ENCODE measurements at places on chromosomes 3 and 15.

- DNase-seq: no peak
Measured at GRCh38 chr3:48927928-48928327, 9.3 kb downstream of the ARIH2 start.

GRCh38 chr15:41955807-41956525, 16.4 kb downstream of the EHD4 start:
- no peak for DNase-seq

DNA sequence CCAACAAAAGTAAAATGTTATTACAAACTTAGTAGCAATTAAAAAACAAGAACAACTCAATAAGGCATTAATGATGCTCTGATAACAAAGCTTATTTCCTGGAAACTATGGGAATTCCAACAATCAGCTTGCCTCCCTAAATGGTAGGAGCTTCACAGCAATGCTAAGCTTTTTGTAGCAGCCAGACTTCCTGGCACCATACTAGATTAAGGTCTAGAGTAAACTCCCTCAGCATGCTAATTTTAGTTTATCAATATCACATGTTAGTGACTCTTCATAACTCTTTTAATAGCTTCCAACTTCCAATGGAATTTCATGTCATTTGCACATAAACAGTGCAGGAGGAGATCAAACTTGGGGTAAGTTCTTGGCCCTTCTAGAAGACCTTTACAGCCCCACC, 782.0 kb downstream of the MCTP2 start:
- no peak for DNase-seq

- no peak for DNase-seq
Measured at GRCh38 chr3:105284876-105285275, 81.8 kb upstream of the ALCAM start.

DNA sequence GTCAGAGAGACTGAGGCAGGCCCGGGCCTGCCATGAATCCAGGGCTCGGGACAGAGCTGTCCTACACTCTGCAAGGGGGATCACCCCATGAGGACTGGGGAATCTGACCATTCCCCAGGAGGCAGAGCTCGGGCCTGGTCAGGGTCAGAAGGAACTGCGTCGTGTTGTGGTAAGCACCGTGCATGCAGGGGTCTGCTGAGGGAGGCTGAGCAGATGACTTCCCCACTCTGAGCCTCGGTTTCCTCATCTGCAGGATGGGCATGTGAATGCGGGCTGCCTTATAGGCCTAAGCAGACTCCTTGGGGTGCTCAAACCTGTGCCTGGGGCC, 61.6 kb upstream of the IQSEC1 start:
- DNase-seq: no peak

DNA sequence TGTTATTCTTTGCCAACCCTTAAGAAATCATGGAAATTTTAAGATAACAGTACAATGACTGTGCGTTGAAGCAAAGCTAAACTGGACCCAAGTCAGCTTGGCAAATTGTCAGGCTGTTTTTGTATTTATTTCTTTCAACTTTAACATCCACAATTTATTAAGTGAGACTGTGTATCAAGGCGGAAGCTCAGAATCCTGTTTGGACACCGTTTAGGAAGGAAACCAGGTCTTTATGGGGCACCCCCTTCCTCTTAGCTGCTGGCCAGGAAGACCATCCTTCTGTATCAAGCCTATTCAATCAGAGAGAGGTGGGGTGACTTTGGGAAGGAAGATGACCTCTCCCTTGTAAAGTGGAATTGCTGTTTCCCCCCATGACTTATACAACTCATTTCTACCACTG, 166.0 kb downstream of the MCTP2 start:
- no peak for DNase-seq

GRCh38 chr3:66938338-66938963, 59.7 kb upstream of the KBTBD8 start:
- peak; percentile 32 for DNase-seq

GRCh38 chr15:33735143-33735542, 233.2 kb upstream of the CHRM5 start:
- DNase-seq: no peak

DNA sequence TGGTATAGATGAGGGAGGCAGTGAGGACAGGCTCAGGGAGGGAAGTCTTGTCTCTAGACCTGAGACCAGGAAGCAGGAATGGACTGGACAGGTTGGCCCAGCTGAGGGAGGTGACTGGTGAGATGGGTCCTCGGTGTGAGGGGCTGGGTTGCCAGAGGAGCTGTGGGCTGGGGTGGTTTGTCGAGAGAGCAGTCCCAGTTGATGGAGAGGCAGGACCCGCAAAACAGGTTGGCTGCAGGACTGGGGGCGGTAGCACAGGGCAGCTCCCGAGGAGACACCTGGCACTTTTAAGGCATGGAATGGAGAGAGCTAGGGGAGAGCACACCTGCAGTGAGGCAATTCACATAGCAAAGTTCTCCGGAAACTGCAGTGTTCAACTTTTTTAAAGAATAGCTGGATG, 14.7 kb downstream of the IGF1R start:
- no peak for DNase-seq

- DNase-seq: no peak
Measured at GRCh38 chr3:9088441-9089353, 125.4 kb upstream of the RAD18 start.

DNA sequence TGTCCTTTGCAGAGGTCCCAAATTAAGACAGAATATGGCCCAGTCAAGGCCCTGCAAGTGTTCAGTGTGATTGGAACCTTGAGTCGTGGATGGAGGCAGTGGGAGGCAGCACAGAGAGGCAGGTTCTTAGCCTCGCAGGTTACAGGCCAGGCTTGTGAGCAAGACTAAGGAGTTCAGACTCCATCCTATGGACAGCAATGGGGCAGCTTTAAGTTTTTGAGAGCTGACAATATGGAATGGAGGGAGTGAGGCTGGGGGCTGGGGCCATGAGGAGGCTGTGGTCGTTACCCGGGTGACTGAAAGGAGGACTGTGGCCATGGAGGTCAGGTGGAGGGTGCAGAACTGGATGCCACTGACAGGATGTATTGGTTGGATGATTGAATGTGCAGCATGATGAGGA, 74.1 kb upstream of the PRR23C start:
- DNase-seq: no peak

DNA sequence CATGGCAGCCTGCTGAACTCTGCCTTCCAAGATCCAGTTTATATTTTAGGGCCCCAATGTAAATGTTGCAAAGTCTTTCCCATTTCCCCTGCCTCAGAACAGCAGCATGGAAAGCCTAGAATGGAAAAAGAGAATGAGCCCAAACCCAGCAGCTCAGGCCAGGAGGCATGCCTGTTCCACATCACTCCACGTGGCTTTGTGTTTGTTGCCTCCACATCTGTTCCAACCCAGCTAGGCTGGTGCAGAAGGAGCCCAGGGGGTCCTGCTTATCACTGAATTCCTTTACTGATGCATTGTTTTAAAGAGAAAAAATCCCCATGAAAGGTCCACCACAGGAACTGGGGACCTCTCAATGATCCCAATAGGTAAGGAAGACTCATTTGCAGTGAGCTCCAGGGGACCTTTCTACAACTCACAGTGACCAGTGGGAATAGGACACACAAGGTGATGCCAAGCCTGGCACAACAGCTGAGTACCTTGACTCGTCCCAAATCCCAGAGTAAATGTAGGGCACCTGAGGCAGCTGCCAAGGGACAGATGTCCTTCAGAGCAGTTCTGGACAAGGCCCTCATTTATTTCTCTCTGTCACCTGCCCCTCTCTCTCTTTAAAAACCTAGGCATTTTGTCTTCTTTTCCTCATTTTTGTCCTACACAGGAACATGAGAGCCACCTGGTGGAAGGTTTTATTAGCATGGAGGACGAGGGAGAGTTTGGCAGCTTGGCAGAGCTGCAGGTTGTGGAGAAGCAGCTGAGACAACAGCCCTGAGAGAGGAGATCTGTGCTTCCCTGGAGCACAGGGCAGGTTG, 41.7 kb upstream of the ADAMTS17 start:
- DNase-seq: peak; percentile 19

DNA sequence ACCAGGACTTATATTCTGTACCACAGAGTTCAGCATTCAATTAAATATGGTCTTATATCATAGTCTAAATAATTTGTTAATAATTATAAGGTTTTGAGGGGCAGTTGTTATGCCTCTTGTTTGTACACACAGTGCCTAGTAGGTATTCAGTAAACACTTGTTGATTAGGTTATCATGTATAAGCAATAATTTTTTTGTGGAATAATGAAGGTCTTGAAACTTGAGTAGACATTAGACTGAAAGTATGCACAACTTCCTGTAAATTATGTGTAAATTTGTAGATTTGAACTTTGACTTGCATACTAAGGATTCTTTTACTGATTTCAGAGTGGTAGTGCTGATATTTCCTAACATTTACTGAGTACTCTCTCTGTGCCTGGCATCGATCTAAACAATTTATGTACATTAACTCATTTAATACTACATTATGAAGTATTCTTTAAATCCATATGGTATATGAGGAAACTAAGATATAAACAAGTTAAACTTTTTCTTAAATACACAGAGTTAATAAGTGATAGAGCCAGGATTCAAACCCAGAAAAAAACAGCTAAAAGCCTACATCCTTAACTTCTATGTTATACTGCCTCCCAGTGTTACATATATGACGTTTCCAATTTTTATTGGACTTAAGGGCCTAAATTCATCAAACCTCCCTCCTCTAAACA, 65.1 kb downstream of the GLCE start:
- no peak for DNase-seq

DNA sequence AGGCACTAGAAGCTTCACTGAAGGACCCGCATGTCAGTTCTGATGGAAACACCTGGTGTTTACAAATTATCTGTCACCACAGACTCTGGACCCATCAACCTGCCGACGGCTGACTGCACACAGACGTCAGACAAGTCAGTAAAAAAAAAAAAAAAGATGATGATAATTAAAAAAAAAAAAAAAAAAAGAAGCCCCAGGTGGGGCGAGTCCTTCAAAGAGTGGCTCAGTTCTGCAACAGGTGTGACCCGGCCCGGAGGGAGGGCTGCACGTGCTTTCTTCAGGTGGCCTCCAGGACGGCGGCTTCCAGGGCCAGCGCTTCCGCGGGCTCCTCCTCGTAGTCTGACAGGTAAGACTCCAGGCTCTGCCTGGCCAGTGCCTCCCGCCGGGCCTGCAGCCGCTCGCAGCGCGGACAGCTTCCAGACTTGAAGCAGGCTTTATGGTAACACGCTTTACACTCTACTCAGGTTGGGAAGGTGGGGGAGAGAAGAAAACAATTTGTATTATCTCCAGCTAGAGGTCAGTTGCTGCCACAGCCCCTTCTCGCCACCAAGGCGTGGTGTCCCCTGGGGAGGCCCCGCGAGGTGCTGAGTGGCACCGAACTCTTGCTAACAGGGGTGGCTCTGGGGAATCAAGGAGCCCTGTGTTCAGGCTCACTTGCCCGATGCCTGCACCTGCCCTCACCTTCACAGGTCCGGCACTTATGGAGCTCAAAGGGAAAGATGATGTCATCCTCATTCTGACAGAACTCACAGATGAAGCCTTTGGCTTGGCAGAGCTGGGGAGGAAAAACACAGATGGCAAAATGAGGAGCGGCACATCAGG, 61.8 kb downstream of the RUBCN start:
- no peak for DNase-seq

- DNase-seq: peak; percentile 57
Measured at GRCh38 chr15:80234883-80235282, 17.1 kb downstream of the CTXND1 start.

GRCh38 chr3:47365213-47366153, 15.3 kb upstream of the PTPN23 start:
- no peak for DNase-seq

All from GM20000 (cell line).